Hematopoietic multipotent progenitor cell (in vitro differentiated cells): ENCODE measurements at places on chromosomes 6 and 20. TPM values are rescaled to one million over a fixed set of nuclear protein-coding genes. Genes with fewer than 3 reads are reported as not detected.

EFCAB8 gene
- under 0.01 TPM for total RNA-seq

SLC35B2 gene
- total RNA-seq: 48.2 TPM

SLPI gene
- not detected for total RNA-seq

COL10A1 gene
- total RNA-seq: not detected

GRCh38 chr20:20412750-20413149 lies 44.8 kb downstream of the INSM1 start:
- DNase-seq: peak; percentile 4

DNA sequence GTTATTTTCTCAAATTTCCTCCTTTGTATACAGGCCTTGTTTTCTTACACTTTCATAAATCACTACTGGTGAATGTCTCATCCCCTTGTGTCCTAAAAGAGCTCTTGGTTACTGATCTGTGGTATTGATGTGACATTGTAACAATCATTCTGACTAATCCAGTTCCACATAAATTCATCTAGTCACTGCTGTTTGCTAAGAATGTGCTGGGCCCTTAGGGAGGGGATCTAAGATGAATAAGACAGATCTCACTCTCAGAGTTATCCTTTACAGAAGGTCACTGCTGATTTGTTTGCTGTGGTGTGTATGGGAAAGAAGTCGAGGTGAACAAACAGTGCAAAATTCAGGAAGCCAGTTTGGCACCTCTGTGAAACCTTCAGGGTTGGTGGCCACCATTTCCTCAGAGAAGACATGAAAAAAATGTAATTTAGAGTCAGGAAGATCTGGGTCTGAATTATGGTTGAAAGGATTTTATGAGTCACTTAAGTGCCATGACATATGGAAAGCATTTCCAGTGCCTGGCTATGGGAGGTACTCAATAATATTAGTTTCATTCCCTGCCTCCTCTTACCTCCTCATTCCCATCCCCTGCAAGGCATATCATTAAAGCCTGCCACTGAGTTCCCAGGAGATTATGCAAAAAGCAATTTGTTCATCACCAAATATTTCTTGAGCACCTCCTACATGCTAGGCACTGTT lies 121.8 kb downstream of the COL9A1 start:
- DNase-seq: no peak

GRCh38 chr20:14700639-14700960 lies 363.2 kb upstream of the FLRT3 start:
- no peak for DNase-seq

GRCh38 chr6:88513920-88514319 lies 347.8 kb upstream of the CNR1 start:
- DNase-seq: no peak

- DNase-seq: no peak
Observed at GRCh38 chr6:166008441-166009369, 158.9 kb downstream of the TBXT start.

DNA sequence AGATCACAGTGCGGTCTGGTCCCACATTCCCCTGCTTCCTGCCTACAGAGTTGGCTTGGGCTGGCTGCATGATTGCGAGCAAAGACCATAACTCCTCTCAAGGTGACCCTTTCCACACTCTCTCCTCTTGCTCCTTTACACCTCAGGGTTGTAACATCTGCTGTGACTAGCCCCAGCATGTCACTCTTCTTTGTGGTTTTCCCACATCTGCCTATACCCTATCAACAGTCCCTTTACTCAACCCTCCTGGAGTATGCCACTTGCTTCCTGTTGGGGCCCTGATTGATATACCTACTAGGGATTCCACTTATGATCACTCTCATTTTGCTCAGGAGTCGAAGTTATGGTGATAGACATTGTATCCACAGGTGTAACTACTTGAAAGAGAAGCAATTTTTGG lies 58.9 kb upstream of the SGK1 start:
- no peak for DNase-seq

GRCh38 chr20:23257848-23258746 lies 92.5 kb upstream of the NXT1 start:
- no peak for DNase-seq
